Hematopoietic multipotent progenitor cell treated with erythropoietin and hydrocortisone succinate and interleukin-3 and kit ligand, for 15 days (in vitro differentiated cells): ENCODE measurements at places on chromosomes 1 and 21.
A peak's percentile ranks its signal among the peaks of the same experiment; 100 is the strongest.

- DNase-seq, result no peak
Observed at GRCh38 chr1:94362466-94363058, 55.6 kb upstream of the ABCD3 start.

- no peak for DNase-seq
Observed at GRCh38 chr1:19889656-19890055, 7.5 kb downstream of the OTUD3 start.

DNA sequence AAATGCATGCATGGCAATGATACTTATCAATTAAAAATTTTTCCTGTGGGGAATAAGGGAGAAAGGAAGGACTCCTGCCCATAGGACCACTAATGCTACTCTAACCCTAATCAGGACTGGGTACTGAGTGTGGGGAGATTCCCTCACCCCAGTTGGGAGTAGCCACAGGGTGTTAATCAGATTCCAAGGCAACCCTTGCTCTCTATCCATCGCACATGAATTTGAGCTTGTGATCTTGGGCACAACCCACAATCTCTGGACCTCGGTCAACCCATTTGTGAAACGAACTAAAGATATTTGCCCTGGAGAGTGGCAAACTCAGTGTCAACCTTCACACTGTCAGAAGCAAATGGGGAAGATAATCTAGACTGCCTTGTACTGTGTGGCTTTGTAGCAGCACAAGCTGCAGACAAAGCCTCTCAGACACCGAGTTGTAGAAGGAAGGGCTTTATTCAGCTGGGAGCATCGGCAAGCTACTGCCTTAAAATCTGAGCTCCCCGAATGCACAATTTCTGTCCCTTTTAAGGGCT lies 69.5 kb downstream of the SERINC2 start:
- no peak for DNase-seq

- no peak for DNase-seq
Observed at GRCh38 chr21:42475036-42475435, 21.0 kb downstream of the RSPH1 start.

- peak; percentile 10 for DNase-seq
Observed at GRCh38 chr1:163071405-163072255, 2.5 kb downstream of the RGS4 start.

GRCh38 chr1:60547821-60548220 lies 474.3 kb upstream of the C1orf87 start:
- no peak for DNase-seq

GRCh38 chr1:117641536-117641935 lies 35.7 kb downstream of the TENT5C start:
- DNase-seq, result no peak

GRCh38 chr1:60895252-60895651 lies 187.1 kb upstream of the NFIA start:
- DNase-seq, result peak; percentile 59

- DNase-seq, result no peak
Observed at GRCh38 chr1:15406614-15407559, 2.8 kb upstream of the EFHD2 start.

DNA sequence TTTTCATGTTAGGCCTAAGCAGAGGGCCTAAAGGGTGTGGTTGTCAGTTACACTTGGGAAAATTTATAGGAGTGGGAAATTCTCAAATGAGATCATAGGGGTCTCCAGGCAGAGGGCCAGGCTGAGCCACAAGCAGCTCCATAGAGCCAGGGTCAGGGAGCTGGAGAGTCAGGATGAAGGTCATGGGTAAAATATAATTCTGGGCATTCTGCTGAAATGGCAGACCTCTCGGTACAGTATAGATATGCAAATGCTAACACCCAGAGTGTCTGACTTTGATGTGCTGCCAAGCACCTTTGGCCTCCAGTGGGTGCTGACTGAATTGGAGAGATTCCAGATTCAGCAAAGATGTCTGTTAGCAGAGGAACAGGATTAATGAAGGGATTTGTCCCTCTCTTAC lies 40.1 kb downstream of the DNM3 start:
- no peak for DNase-seq

- DNase-seq, result no peak
Observed at GRCh38 chr1:109821831-109822745, 58.4 kb upstream of the EPS8L3 start.

DNA sequence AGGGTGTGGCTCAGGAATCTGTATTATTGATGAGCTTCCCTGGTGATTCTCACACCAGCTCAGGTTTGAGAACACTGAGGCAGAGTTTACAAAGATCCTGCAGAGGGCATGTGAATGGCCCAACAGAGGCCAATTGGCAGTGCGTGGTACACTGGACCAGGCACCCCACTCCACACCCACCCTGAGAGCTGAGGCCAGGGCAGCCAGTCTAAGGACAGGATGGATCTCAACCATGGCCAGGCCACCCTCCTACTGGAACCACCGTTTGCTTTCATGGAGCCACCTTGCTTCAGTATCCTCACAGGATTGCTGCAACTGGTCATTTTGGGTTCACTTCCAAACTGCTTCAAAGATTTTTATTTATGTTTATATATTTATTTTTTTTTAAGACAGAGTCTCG lies 7.3 kb upstream of the RASSF5 start:
- no peak for DNase-seq

DNA sequence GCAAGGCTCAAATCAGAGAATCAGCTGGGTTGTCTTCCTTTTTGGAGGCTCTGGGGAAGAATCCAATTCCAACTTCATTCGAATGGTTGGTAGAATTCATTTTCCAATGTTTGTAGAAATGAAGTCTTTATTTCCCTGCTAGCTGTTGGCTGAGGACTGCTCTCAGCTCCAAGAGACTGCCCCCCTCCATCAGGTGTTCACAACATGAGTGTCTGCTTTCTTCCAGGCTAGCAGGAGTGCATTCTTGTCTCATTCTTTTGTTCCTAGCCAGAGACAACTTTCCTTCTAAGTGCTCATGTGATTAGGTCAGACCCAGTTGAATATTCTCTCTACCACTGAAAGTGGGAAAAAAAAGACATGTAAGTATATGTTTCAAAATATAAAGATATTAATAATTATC lies 95.2 kb downstream of the HLX start:
- no peak for DNase-seq

DNA sequence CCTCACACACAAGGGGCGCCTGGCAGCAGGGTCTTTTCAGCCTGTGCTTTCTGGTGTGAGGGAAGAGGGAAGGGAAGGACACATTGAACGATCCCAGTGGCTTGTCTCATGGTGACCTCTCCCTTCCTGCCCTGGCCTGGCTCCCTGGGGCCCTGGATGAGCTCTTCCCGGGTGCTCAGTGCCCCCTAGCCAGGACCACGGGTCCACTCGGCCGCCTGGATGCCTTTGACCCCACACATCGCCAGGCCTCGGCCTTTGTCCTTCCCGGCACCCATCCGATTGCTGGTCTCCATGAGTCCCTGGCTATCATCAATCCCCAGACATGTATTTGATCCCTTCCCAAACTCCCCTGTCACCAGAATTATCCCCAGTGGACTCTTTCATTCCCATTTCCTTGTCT lies 6.0 kb upstream of the TFF3 start:
- no peak for DNase-seq

GRCh38 chr1:162206300-162206699 lies 136.8 kb downstream of the NOS1AP start:
- no peak for DNase-seq

DNA sequence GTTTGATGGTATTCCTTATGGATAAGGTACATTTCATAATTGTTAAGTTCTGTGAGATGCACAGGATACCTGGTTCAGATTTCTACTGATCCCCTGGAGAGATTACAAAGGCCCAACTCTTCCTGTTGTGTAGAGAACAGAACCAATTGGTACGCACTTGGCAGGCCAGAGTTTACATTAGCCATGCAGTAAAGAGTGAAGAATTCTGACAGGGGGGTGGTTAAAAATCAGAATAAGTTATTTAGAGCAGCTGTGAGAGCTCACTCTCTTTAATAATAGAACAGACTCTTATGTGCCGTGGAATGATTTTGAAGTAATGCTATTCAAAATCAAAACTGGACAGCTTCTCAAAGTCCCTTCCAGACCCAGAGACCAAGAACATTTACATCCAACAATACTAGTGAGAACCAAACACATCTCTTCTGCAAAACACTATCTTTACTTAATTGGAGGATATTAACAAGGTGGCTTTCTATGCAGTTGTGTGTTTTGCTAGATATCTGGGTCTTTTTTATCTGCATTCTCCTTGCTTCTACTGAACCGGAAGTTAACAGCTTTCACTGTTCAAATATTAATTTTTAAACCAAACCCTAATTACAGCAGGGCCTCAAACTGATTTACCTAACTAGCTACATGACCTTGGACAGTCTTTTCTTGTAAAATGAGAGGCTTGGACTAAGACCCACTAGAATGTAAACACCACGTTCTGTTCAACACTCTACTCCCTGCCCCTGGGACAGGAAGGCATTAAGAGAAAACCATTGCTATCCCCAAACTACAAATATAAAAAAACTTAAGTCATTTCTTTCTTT lies 4.0 kb downstream of the USP24 start:
- peak; percentile 46 for DNase-seq

GRCh38 chr1:68449901-68450300 lies at the start of gene RPE65:
Gene RPE65, minus strand, starts transcription at chr1:68449954. Its CDS starts 49 bp downstream, at chr1:68449905.
- no peak for DNase-seq

DNA sequence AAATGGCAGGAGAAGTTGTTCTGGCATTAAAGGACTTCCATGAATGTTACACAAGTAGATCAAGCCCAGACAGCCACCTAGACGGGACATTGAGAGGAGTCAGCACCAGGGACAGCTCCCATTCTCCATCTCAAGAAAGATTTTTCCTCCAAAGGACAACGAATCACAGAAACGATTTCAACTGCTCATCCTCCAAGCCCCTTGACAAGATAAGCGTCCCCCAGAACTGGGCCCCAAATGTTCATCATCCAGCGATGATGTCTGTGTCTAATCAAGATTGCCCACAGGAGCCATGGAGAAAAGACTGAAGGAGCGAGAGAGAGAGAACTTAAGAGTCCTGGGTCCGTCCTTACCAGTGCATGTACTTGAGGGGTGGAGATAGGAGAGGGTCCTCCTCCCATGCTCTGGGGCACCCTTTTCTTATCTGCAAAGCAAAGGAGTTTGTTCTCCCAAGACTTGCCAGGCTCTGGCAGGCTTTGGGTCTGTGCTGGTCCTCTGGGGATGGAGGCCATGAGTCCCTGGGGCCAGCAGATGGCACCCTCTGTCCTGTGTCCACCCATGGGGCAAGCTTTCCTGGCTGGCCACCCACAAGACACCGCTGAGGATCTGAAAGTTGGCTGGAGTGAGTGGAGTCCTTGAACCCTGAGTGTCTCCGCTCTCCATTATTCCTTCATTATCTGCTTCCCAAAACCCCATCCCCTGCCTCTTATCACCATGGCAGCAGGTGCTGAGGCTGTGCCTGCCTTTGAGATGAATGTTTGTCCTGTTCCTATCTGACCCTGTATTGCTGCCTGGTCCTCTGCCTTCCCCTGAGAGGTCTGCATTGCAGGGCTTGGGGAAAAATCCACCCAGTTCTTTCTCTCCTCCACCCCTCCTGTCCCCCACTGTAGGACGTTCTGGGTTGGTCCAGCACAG lies 164.6 kb downstream of the ACTL8 start:
- no peak for DNase-seq

- no peak for DNase-seq
Observed at GRCh38 chr1:211683396-211684297, 8.2 kb upstream of the NEK2 start.

- DNase-seq, result no peak
Observed at GRCh38 chr21:41466024-41466820, 40.2 kb downstream of the MX1 start.

DNA sequence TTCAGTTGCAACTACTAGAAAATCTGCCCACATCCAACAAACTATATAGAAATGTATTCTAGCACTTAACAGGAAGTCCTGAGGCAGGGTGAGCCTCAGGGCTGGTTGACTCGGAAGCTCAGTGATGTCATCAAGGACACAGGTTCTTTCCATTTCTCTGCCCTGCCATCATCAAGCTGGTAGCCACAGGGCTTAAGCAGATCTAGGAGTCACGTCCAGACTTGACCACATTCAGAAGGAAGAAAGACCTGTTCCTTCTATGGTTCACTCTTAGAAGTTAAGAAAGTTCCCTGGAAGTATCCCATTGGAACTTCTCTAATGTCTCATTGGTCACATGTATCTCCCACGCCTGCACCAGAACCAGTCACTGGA lies 438.1 kb downstream of the PRDM2 start:
- no peak for DNase-seq

DNA sequence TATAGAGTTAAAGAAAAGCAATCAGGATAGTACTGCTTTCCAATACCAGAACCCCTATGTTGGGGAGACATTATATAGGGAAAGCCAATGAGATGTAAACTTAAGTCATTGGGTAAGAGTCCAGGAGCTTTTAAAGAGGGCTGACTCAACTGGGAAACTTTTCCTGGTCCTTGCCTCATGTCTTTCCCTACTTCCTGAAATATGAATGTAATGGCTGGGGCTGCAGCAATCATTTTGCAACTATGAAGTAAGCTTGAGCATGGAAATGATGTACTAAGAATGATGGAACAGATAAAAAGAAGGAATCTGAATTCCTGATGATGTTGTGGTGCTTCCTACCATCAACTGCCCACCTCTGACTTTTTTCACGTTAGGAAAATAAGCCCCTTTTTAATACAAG lies 55.7 kb downstream of the WDR3 start:
- no peak for DNase-seq

DNA sequence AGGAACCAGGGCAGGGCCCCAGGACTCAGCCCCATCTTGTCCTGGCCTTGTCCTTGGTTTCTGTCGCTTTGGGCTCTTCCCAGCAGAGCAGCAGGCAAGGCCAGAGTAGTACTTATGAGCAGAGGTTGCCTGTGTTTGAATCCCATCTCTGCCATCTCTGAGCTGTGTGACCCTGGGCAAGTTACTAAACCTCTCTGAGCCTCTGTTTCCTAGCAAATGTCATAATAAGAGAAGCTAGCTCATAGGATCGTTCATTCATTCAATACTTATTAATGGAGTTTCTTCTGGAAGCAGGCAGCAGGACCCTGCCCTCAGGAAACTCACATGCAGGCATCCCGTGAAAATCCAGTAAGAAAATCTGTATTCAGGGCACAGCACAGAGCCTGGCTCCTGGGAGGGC lies 84.3 kb downstream of the FBXO2 start:
- no peak for DNase-seq

DNA sequence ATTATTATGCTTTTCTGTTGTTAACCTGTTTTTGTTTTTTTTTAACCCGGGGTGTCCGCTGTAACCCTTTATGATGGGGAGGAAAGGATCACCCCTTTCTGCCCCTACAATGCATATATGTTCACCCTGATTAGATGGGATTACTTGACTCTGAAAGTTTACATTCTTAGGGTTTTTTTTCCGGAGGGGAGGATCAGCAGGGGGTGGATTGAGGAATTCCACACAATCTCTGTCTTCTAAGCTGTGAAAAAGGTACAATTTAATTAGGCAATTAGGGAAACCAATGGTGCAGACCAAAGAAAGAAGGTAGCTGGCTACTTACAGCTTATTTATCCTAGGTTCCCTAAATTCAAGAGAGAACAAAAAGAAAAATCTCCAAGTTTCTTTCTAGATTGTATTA lies 58.3 kb downstream of the EDEM3 start:
- no peak for DNase-seq

GRCh38 chr1:219074084-219074728 lies 99.5 kb upstream of the LYPLAL1 start:
- no peak for DNase-seq

DNA sequence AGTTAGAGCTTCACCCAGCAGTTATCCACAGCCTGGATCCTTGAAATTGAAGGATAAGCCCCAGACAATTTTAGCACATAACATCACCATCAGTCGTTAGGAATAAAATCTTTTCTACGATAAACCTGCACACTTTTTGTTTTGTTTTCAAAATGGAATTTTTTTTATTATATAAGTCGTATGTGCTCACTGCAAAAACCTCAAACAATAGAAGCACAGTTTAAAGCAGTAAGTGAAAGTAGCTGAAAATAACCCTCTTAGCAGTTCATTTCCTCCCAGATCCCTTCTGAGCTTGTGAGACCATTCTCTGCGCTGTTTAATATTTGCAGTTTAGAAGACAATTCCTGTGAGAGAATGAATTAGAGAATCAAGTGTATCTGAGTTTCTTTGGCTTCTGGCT lies 38.3 kb downstream of the ELK4 start:
- no peak for DNase-seq
